ENCODE measurements at places on chromosomes 3 and 15.

- peak; percentile 83 for DNase-seq
Observed at GRCh38 chr3:122824465-122825381, 29.9 kb downstream of the SLC49A4 start.

GRCh38 chr3:64460877-64461276 lies 226.9 kb downstream of the ADAMTS9 start:
- DNase-seq = no peak

GRCh38 chr3:99714146-99714545 lies 75.8 kb downstream of the COL8A1 start:
- no peak for DNase-seq

DNA sequence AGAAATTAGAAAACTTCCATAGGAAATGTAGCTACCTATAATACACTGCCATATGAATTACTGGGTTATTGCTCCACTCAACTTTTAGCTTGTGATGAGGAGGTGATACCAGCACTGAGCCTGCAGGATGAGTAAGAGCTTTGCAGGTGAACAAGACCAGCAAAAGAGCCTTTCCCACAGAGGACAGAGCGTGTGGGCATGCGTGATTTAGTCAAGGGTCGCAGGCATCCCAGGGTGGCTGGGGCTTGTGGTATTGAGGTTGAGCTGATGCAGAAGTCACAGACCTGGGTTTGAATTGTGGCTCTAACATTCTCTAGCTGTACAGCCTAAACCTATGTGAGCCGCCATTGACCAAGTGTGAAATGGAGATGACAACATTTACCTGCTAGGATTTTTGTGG lies 5.6 kb downstream of the NRROS start:
- DNase-seq = no peak
